Glutamatergic neuron (in vitro differentiated cells): ENCODE measurements at places on chromosomes 16 and 17. TPM values are rescaled to one million over a fixed set of nuclear protein-coding genes. Genes with fewer than 3 reads are reported as not detected.

- DNase-seq = no peak
These were observed 8.6 kb upstream of the LHX1 start for GRCh38 chr17:36928471-36929345.

DNA sequence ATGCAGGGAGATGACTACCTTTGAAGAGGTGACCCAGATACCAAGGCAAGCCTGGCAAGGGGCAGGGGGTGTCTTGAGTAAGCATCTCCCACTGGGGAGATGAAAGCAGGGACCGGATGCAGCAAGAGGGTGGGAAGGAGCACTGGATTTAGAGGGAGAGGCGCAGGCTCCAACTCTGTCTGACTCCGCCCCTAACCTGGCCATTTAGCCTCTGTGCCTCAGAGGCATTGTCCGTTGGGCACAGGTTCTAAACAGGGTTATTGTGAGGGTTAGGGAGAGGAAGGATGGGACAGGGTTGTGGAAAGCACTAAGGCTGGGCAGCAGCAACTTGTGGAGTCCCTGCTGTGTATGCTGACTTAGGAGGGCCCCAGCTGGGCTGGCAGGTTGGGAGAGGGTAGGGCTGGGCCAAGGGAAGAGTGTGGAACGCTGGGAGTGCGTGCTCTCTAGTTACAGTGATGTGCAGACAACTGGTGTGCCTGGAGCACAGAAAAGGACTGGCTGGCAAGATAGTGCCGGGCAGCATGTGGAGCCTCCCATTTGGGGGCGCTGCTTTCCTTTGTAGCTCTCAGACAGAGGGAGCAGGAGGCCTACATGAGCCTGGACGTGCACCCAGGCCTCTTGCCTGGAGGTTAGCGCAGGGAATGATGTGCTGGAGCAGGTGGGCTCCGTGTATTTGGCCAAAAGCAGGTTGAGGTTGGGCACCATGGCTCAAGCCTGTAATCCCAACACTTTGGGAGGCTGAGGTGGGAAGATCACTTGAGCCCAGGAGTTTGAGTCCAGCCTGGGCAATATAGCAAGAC, 26.2 kb downstream of the TBX2 start:
- DNase-seq = no peak

- no peak for DNase-seq
These were observed 6.3 kb downstream of the ZNF689 start for GRCh38 chr16:30603945-30604315.

GRCh38 chr17:60348616-60349015, 43.3 kb downstream of the USP32 start:
- DNase-seq = no peak

DNA sequence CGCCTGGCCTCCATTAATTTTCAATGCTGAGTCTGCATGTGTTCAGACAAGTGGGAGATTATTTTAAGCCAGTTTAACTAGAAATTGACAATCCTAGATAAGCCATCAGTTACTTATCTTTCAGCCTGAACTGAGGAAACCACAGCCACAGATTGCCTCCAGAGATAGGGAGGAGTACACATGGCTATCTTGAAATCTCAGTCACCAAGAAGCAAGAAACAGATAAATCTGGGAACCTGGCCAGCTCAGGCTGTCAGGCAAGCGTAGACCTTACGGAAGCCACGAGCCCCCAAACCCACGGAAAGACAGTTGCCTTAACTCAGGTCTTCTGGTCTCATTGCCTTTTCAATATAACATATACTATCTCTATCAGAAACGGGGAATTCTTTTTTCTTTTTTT, 2.0 kb upstream of the GLG1 start:
- no peak for DNase-seq

- DNase-seq = no peak
These were observed 51.6 kb upstream of the LYRM9 start for GRCh38 chr17:27944546-27945332.

- no peak for DNase-seq
These were observed 35.6 kb downstream of the CRLF3 start for GRCh38 chr17:30788918-30789317.

DNA sequence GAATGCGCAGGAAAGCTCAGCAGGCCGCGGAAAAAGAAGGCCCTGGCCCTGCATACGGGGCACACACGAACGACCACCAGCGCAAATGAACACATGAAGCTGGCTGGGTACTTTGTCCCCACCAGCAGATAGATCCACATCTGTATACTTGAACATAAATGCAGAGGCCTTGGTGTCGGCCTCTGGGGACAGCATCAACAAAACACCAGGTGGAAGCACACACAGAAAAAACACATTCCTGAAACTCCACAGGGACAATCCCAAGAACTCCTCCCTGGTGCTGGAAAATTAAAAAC, 606 bp upstream of the ZBTB4 start:
- DNase-seq = no peak

GRCh38 chr17:69605571-69605970, 191.1 kb downstream of the MAP2K6 start:
- DNase-seq = no peak

The PYY gene
- total RNA-seq = not detected

The LRRC75A gene
- total RNA-seq = 7.3 TPM

The HOXB1 gene
- not detected for total RNA-seq
